Hematopoietic multipotent progenitor cell treated with erythropoietin and hydrocortisone succinate and interleukin-3 and kit ligand, for 8 days (in vitro differentiated cells): ENCODE measurements at places on chromosomes 7 and 10.

DNA sequence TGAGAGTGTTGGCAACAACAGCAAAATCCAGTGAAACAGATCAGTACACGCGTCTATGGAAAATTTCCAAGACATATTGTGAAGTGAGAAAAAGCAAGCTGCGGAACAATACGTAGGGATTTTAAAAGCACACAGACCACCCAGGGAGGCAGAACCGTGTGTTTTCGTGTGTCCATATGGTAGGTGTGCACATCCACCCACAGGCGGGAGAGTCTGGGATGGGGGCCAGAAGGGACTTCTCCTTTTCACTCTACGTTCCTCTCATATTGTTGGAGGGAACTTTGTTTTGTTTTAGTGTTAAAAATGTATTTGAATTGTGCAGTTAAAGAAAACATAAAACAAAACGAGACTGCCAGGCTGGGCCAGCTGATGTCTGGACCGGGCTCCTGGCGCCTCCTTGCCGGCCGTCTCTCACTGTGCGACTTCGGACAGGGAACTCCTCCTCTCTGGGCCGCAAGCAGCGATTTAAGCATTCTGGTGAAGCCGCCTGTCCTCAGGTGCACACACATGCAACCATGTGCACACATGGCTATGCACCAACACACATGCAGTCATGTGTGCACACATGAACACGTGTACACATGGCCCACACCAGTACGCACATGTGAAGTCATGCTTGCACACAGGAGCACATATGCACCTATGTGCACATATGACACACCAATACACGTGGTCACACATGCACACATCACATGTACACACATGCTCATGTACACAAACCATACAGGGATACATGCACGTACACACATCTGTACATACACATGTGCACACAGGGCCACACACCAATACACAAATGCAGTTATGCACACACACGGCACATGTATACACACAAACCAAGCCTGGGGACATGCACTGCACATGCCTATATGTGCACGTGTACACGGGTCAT, 141.1 kb downstream of the ELFN1 start:
- no peak for DNase-seq

DNA sequence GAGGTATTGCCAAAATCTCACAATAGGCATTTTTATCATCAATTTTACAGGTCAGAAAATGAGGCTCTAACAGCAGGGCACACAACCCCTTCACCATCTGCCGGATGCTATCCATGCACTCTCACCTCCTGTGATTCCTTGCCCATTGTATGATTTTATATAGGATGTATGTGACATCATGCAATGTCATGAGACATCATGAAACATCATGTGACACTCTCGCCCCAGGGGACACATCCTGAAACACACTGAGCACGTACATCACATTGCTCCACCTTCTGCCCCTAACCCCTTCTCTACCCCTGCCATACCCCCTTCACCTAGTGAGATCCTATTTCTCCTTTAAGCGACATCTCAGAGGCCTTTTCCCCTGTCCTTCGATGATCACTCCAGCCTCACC, 189.4 kb downstream of the FRMD4A start:
- no peak for DNase-seq

DNA sequence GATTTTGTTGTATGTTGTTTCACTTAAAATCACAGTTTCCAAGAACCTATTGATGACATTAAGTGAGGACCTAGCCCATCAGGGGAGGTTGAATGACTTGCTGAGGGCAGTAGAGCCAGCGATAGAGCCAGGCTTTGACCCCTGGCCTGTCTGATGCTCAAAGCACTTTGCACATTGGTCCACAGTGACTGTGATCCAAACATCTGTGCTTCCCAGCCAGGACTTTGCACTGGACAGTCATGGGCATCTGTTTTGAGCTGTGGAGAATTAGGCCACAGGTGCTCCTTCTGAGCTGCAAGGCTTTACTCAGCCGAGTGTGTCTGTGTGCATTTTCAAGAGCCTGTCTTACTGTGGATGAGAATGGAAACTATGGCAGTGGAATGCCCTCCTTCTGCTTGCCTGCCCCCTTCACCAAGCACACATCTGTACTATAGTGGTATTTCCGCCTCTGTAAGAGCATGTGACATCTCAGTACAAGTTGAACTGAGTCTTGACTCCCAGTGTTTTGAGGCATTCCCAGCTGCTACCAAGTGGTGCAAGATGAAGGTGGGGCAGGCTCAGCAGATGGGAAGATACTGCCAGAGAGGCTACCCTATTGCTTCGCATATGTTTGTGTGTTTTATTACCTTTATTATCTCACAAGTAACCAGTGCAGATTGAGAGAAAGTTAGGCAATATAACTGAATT, 72.7 kb upstream of the AOAH start:
- DNase-seq: no peak

- DNase-seq: no peak
These were observed 102.2 kb downstream of the MYOF start for GRCh38 chr10:93379731-93380575.

DNA sequence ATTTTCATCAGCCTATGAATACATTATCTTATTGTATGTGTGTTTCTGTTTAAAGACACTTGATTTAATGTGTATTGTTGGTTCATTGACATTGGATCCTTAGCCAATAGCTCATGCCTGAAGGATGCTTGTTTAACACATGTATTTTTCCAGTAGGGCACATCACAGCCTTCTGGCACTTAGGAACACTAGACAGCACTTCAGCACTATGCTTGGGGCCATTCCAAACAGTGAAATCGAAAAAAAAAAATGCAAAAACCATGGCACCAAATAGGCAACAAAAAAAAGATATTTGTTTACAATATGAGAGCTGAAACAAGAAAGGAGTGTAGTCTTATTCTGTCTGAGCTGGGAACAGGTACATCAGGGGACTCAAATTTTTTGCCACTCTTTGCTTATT, 262.8 kb downstream of the SLC25A13 start:
- no peak for DNase-seq

GRCh38 chr10:36559412-36560400, 565.7 kb upstream of the ANKRD30A start:
- DNase-seq: no peak

DNA sequence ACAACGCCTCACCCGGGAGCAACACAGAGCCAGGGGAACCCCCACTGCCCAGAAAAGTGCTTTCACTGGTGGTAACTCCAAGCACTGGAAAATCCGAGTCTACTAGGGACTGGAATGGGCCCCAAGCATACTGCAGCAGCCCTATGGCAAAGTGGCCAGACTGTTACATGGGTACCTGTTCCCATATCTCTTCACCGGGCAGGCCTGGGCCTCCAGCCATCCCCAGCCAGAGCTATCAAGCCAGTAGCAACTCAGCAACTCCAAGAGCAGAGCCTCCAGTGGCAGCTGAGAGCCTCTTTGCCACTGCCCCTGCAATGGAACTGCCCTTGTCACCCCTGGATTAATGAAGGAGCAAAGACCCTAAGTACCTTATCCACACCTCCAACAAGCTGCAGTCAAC, 73.5 kb downstream of the HBP1 start:
- DNase-seq: no peak

- no peak for DNase-seq
These were observed 10.5 kb upstream of the SLC26A3 start for GRCh38 chr7:107813524-107813923.

GRCh38 chr7:85529831-85530230, 343.0 kb upstream of the SEMA3D start:
- no peak for DNase-seq

- peak; percentile 38 for DNase-seq
These were observed 23.9 kb upstream of the CALN1 start for GRCh38 chr7:72435925-72436480.

DNA sequence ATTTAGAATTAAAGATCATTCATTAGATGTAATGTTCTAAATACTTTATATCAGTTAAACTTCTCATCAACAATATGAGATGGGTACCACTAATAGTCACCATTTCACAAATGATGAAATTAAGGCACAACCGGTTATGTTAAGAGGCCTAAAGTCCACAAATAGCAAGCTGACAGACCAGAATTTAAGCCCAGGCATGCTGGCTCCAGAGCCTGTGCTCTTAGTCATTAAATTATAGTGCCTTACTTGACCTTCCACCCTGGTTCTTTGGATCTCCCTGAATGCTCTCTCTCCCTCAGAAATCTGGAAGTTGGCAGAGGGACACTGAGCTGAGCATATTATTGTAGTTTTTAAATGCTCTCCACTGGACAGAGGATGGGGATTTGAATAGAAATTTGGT, 3.6 kb downstream of the LIPN start:
- DNase-seq: no peak

- DNase-seq: peak; percentile 56
These were observed 245.9 kb downstream of the KCNMA1 start for GRCh38 chr10:77391605-77392235.

GRCh38 chr7:52669031-52669430, 366.4 kb upstream of the POM121L12 start:
- no peak for DNase-seq

- DNase-seq: no peak
These were observed 93.3 kb downstream of the FAM53B start for GRCh38 chr10:124650820-124651401.

DNA sequence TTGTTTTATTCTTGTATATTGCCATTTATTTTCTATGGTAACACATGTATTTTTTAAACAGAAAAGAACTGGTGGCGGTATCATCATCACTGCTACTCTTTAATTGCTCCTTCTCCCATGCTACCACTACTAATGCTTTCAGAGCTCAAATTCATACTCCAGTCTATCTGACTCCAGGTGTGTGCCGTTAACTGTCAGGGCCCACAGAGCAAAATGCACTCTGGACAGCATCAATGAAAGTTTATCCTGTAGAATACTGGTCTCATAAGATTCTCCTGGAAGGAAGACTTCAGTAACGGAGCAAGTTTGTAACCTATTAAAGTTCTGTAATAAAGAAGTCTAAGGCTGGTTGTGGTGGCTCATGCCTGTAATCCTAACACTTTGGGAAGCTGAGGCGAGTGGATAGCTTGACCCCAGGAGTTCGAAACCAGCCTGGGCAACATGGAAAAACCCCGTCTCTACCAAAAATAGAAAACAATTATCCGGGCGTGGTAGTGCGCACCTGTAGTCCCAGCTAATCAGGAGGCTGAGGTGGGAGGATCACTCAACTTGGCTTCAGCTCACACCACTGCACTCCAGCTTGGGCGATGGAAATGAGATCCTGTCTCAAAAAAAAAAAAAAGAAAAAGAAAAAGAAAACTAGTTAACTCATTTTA, 18.4 kb downstream of the ZNRF2 start:
- no peak for DNase-seq

DNA sequence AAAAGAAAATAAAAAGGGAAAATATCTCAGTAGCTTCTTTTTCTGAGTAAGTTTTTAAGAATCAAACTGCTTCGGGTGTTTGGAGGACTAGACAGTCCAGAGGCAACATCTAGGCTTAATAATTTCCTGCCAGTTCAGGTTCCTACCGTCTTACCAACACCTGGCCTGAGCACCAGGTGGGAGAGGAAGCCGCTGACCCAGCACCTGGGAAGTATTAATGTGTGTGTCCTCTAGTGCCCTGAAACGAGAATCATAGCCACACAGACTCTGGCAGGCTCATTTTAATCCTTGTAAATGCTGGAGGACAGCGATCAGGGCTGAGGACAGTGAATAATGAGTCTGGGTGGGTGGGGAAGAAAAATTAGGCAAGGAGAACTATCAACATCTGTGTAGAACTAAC, 137.4 kb downstream of the ZNF438 start:
- DNase-seq: no peak

DNA sequence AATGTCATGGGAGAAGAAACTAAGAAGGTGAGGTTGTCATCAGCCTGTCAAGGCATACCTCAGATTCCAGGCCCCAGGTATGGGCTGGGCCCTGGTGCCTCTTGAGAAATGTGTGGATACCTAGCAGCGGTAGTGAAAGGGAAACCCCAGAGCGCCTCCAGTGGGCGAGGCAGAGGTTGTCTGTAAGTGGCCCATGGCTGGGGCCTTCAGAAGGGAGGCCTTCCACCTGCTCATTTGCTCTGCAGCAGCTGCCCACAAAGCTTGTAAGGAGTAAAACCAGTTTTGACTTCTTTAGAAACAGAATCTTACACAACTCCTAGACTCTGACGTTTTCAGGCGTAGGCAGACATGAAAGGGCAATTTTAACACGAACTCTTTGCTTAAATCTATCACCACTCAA, 509.9 kb downstream of the PARD3 start:
- no peak for DNase-seq

GRCh38 chr7:154757756-154758155, 245.2 kb downstream of the PAXIP1 start:
- no peak for DNase-seq

GRCh38 chr10:3472287-3473051, 299.9 kb upstream of the PITRM1 start:
- DNase-seq: no peak

DNA sequence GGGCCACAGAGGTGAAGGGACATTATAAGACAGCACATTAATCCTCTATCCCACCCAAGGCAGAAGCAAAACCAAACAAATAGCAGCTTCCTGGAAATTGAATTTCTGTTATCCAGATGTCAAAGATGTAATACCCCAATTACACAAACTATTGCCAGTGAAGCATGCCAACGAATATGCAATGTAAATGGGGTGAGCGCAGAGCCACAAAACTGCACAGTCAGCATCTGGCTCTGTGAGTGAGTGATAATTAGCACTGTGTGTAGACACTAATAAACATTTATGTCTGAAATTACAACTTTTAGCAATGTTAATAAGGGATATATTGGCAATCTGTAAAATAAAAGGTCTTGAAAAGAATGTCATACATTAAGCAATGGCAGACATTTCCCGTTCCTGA, 3.2 kb downstream of the BEND7 start:
- DNase-seq: no peak
